ENCODE measurements at places on chromosomes 4 and X.

DNA sequence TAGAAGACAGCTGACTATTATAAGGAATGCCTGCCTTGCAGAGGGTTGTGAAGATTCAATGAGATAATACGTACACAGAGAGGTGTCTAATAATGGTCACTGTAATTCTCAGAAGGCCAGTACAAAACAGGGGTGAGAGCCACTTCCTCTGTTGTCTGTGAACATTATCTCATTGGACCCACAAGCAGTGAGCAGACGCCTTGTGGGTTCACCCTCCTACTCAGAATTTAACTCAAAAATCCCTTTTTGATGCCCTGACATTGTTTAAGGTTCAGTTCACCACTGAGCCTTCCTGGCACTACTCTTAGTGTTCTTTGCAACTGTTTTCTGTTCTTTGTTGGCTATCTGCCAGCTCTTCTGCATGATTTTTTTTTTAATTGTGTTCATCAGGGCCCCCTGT, 467.4 kb downstream of the BCOR start:
- no peak overlapping the region for H3K4me3 ChIP-seq
- no peak for DNase-seq
- no peaks in the 10 kb centered on the region for H3K36me3 ChIP-seq
- no peaks in the 10 kb centered on the region for H3K4me1 ChIP-seq
- H3K27ac ChIP-seq, result no peak overlapping the region

DNA sequence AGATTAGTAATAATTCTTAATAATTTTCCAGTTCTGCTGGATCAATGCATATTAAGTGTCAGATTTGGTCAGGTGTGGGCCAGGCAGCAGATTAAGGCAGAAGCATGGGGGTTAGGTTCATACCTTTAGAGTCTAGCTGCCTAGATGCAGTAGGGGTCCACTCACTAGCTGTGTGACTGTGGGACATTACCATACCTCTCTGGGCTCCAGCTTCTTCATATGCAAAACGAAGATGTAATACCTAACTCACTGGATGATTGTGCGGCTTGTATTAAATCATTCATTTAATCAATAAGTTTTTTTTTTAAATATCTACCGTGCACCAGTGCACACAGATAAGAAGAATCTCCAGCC, 1.4 kb downstream of the ANXA3 start:
- DNase-seq, result no peak
- peaks cover 4% of the 10 kb centered on the region for H3K4me1 ChIP-seq
- no peak overlapping the region for H3K4me3 ChIP-seq

DNA sequence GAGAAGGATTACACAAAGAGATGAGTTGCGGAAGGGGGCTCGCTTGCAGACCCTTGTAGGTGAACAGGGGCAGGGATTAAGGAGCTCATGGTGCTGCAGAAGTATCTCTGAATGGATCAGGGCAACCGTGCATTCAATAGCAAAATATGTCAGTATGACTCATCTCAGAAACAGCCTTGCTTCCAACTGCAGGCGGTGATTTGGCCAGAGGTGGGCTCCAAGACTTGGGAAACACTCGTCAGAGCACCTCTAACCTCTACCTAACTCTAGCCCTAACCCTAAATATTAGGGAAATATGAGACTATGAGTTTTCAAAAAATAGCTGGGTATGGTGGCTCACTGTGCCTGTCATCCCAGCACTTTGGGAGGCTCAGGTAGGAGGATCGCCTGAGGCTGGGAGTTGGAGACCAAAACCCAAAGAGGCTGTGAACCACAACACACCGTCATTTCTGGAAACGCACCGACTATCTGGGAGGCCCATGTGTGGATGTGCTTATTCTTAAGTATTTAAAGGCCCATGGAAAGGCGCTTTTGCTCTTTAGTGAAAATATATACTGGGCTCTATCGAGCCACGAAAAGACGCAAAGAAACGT, 102.6 kb downstream of the DHRSX start:
- peaks cover 5% of the 10 kb centered on the region for H3K4me1 ChIP-seq
- no peak overlapping the region for H3K4me3 ChIP-seq
- H3K27me3 ChIP-seq, result no peaks in the 10 kb centered on the region
- DNase-seq, result no peak

- no peaks in the 10 kb centered on the region for H3K4me1 ChIP-seq
- H3K27ac ChIP-seq, result no peak overlapping the region
- no peaks in the 10 kb centered on the region for H3K36me3 ChIP-seq
- DNase-seq, result no peak
- H3K27me3 ChIP-seq, result no peaks in the 10 kb centered on the region
Observed at GRCh38 chrX:105975382-105975781, 63.1 kb downstream of the SERPINA7 start.

DNA sequence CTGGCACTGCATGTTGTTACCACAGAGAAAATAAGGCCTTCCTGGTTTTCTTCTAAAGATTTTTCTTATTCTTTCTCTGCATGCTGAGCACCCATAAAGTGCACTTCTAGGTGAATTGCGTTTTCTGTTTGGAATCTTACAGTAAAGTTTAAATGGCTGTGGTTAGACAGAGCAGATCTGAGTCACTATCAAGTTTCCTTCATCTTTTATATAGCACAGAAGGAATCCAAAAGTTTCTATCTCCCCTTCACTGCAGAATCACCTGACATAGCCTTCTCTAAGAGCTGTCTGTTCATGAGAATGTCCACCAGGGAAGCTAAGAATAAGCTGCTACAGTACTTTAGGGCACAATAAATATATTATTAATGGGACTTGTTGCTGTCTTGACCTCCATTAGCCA, 455.5 kb upstream of the FAM241A start:
- no peaks in the 10 kb centered on the region for H3K36me3 ChIP-seq
- H3K27me3 ChIP-seq, result no peaks in the 10 kb centered on the region
- H3K27ac ChIP-seq, result no peak overlapping the region
- DNase-seq, result no peak
- H3K4me3 ChIP-seq, result no peak overlapping the region

DNA sequence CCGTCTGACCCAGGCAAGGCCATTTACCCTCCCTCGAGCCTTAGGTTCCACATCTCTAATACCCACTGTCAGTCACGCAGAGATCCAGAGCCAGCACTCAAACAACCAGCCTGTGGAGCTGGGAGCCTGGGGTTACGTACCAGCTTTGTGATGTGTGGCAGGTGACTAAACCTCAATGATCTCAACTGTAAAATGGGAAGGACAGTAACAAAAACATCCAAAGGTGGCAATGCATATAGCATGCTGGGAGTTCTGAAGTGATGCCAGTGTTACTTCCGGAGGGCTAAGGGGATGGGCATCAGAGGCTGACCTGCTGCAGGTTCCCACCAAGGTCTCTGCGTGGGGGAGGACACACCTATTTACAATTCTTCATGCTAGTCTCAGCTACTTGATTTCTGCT, 6.0 kb downstream of the GRPEL1 start:
- H3K4me1 ChIP-seq, result peaks cover 15% of the 10 kb centered on the region
- DNase-seq, result no peak
- peaks cover 2% of the 10 kb centered on the region for H3K36me3 ChIP-seq
- no peaks in the 10 kb centered on the region for H3K27me3 ChIP-seq
- H3K27ac ChIP-seq, result peak overlapping the region; percentile 62

- H3K4me1 ChIP-seq, result no peaks in the 10 kb centered on the region
- H3K27me3 ChIP-seq, result no peaks in the 10 kb centered on the region
- H3K4me3 ChIP-seq, result no peak overlapping the region
- DNase-seq, result no peak
Observed at GRCh38 chrX:116628464-116628863, 165.7 kb upstream of the CT83 start.

DNA sequence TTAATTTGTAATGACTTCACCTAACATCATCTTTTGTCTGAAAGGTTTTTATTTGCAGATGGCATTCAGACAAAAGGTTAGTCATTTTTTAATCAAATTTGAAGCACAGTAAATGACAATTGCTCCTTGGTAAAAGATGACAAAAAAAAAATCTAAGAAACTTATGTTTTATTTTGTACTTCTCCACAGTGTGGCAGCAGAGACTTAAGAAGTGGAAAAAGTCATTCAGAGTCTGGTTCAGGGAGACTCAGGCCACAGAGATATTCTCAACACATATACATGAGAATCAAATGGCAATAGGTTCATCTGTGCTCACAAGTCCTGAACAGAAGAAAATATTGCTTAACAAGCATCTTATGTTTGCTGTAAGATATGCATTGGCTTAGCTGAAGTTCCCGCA, 436.2 kb downstream of the KCNIP4 start:
- no peak overlapping the region for H3K27ac ChIP-seq
- peaks cover 6% of the 10 kb centered on the region for H3K27me3 ChIP-seq
- H3K4me1 ChIP-seq, result peaks cover 3% of the 10 kb centered on the region
- no peaks in the 10 kb centered on the region for H3K36me3 ChIP-seq
- DNase-seq, result no peak

GRCh38 chrX:106862972-106863688, 40.0 kb downstream of the RIPPLY1 start:
- H3K27me3 ChIP-seq, result no peaks in the 10 kb centered on the region
- no peak overlapping the region for H3K4me3 ChIP-seq
- H3K36me3 ChIP-seq, result no peaks in the 10 kb centered on the region
- no peaks in the 10 kb centered on the region for H3K4me1 ChIP-seq

DNA sequence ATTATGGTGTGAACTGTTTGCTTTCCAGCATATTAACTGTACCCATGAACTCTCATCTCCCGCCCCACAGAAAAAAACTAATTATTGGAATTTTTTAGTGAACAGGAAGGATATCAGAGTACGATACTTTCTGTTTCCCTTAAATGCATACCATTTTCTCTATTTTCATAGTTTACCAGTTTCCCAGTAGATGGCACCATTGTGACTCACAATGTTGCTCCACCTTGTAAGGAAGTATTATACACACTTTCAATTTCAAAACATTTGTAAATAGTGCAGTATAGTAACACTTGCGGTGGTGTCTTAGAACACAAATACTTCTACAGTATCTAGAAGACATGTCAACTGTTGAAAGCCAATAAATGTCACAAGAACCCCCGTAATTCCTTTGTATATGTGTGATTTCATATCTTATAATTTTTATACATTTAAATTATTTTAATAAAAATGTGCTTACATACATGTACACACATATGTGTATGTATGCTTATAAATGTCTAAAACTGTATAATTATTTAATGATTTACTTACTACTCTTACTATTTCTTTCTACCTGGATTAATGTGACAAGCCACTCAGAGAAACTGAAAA, 167.3 kb downstream of the SLIT2 start:
- no peak for DNase-seq
- peaks cover 17% of the 10 kb centered on the region for H3K27me3 ChIP-seq
- H3K4me3 ChIP-seq, result peak overlapping the region; percentile 52

DNA sequence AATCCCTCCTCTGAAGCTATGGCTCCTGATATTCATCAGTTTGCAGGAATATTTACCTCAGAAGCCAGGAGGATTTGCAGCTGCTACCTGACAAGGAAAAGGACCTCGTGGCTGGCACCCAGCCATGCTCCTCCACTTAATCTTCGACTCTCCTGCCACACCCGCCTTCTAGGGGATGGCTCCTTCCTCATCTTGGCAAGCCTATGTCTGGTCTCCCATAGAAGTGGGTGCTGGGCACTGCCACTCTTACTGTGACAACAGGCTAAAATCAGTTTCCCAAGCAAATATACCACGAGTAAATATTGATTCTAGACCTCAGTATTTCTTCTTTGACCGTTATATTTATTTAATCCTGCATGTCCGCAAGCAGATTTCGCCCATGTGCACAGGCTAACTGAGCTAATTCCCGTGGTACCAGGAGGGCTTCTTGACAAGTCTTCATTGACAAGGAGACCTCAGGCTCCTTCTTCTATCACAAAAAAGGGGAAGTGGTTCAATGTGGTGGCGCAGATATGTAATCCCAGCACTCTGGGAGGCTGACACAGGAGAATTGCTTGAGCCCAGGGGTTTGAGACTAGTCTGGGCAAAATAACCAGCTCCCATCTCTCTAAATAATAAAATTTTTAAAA, 52.6 kb upstream of the DCTD start:
- peaks cover 48% of the 10 kb centered on the region for H3K27me3 ChIP-seq
- H3K4me3 ChIP-seq, result no peak overlapping the region
- H3K4me1 ChIP-seq, result peaks cover 2% of the 10 kb centered on the region
- DNase-seq, result no peak
- peaks cover 2% of the 10 kb centered on the region for H3K36me3 ChIP-seq

DNA sequence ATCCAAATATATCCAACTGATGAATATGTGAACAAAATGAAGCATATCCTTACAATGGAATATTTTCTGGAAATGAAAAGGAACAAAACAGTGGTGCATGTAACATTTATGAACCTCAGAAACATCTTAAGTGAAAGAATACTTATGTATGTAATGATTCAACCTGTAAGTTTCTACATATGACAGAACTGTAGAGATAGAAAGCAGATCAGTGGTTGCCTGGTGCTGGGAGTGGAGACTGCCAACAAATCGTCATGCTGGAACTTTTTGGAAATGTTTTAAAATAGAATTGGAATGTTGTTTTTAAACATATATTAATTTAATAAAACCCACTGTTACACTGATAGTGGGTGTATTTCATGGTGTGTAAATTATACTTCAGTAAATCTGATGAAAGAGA, 667.5 kb downstream of the RAPGEF2 start:
- no peak overlapping the region for H3K27ac ChIP-seq
- H3K27me3 ChIP-seq, result no peaks in the 10 kb centered on the region
- no peaks in the 10 kb centered on the region for H3K4me1 ChIP-seq
- H3K4me3 ChIP-seq, result no peak overlapping the region
- H3K36me3 ChIP-seq, result no peaks in the 10 kb centered on the region

GRCh38 chr4:120568731-120569130, 353.8 kb downstream of the PRDM5 start:
- no peaks in the 10 kb centered on the region for H3K27me3 ChIP-seq
- H3K4me3 ChIP-seq, result no peak overlapping the region
- no peaks in the 10 kb centered on the region for H3K4me1 ChIP-seq
- DNase-seq, result no peak
- no peaks in the 10 kb centered on the region for H3K36me3 ChIP-seq

DNA sequence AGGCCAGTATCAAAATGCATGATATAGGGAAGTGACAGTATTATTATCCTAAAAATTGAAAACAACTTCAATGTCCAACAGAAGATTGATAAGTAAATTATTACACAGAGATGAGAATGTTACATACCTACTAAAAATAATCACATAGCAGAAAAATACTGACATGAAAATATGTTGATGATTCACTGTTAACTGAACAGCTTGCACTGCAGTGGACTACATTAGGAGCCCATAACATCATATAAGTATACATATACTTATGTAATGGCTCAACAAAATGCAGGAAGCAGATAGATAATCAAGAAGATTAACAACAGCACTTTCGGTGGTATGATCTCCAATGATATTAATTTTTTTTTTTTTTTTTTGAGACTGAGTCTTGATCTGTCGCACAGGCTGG, 7.1 kb downstream of the CLOCK start:
- H3K4me3 ChIP-seq, result no peak overlapping the region
- H3K27me3 ChIP-seq, result no peaks in the 10 kb centered on the region
- no peaks in the 10 kb centered on the region for H3K36me3 ChIP-seq
- no peak overlapping the region for H3K27ac ChIP-seq
- DNase-seq, result no peak
- H3K4me1 ChIP-seq, result peaks cover 35% of the 10 kb centered on the region

Data from T-helper 17 cell (primary cell).